ENCODE measurements at places on chromosomes 6 and 20. TPM values are rescaled to one million over a fixed set of nuclear protein-coding genes. Genes with fewer than 3 reads are reported as not detected.

SPTLC3 gene
- 3.2 TPM for polyA plus RNA-seq

ARFGAP1 gene
- 94.5 TPM for polyA plus RNA-seq

DNA sequence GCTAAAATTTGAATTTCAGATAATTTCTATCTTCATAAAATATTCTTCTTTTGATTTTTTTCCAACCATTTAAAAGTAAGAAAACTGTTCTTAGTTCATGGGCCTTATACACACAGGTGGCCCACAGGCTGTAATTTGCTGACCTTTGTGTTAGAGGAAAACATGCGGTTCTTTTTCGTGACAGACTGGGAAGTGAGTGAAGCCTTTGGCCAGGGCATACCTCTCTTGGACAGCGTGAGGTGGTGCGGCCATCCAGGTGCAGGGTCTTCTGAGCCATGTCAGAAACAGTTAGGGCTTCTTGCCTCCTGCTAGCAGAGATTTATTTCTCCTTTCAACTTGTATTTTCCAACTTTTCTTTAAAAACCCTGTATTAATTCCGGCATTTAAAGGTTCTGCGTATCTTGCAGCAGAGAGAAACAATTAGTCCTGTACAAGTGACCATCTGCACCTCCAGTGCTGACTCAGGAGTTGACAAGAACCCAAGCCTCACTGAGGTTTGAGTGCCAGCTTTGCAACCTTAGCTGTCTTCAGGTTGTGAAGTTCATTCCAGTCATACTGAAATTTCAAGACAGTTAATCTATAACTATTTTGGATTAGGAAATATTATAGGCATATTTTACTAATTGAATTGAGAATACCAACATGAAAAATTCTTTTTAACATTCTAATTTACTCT lies 177.8 kb downstream of the LY86 start:
- no peak for DNase-seq

LZTS3 gene
- polyA plus RNA-seq: 14.5 TPM

- DNase-seq: no peak
Measured at GRCh38 chr20:51162015-51162414, 139.1 kb upstream of the KCNG1 start.

BTN1A1 gene
- 0.35 TPM for polyA plus RNA-seq

DNA sequence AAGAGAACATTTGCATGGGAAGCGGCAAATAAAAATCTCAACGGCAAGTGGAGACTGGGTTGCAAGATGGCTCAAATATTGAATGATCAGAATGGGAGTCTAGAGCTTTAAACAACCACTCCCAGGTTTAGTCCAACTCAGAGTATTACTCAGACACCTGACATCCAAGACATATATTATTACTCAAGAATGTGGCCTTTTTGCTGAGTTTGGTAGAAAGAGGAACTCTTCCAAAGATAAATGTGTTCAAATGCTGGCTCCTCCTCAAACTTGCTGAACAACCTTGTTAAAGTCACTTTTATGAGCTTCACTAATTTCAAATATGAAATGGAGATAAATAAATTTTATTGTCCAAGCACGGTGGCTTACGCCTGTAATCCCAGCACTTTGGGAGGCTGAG lies 77.8 kb downstream of the ESR1 start:
- DNase-seq: no peak

DNA sequence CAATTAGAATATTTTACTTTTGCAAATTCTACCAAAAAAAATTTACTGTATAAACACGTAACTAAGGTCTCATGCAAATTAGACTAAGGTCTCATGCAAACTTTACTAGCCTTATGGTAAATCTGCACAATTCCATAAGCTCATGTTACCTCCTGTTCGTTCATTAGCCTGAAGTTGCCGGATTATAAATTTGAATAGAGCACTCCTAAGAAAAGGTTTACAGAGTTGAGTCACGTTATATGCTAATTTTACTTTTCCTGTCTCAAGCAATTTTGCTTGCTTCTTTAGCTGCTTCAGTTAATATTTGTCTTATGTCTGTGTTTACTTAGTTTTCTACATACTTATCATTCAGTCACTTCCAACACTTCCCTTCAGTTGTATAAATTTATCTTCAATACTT lies 1434.0 kb upstream of the EYS start:
- DNase-seq: no peak

GRCh38 chr6:36386495-36387439 lies 702 bp downstream of the ETV7 start:
- DNase-seq: no peak

DNA sequence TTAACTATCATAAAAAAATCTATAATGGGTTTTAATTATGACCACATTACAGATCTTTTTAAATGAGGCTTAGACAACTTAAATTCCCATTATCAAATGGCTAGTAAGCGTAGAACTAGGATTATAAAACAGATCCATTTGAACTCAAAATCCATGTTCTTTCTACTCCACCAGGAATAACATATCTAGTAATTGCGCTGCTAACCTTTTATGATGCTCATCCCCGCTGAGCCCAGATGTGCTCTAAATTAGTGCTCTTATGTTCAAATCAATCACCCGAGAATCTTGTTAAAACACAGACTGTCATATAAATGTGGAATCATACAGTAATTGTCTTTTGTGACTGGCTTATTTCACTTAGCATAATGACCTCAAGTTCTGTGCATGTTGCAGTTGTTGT lies 903.1 kb downstream of the PHF3 start:
- DNase-seq: no peak

DNA sequence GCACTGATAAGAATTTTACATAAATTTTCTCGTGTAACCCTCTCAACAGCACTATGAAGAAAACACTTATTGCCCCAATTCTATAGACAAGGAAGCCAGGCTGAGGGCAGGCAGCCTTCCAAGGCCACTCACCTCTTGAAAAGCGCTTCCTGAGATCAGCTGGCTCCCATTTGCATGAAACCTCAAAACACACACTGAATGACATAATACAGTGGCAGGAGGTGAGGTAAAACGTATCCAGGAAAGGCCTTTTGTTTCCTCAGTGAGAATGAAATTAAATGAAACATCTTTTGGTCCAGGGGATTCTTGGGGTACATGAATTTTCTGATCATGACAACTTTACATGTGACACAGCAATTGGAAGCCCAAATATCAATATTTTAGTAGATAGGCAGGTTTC lies 112.5 kb downstream of the WDR27 start:
- no peak for DNase-seq

DNA sequence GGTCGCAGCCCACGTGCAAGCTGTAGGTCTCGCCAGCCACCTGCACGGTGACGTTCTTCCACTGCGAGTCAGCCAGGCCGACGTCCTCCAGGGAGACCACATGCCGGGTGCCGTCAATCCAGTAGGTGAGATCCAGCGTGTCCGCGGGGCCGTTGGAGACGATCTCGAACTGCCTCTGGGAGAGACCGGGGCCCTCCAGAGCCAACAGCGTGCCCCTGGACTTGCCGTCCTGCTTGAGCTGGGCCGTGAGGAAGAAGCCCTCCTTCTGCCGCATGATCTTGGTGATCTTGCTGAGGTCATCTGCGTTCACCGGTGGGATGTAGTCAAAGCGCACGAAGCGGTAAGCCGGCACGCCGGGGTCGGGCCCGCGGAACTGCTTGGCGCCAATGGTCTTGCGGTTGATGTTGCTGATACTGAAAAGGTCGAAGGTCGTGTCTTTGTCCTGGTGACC lies 5.1 kb downstream of the THBS2 start:
- DNase-seq: no peak

GRCh38 chr20:57748601-57749130 lies 38.9 kb upstream of the PMEPA1 start:
- peak; percentile 61 for DNase-seq

MMP24 gene
- polyA plus RNA-seq: 3.4 TPM

DNA sequence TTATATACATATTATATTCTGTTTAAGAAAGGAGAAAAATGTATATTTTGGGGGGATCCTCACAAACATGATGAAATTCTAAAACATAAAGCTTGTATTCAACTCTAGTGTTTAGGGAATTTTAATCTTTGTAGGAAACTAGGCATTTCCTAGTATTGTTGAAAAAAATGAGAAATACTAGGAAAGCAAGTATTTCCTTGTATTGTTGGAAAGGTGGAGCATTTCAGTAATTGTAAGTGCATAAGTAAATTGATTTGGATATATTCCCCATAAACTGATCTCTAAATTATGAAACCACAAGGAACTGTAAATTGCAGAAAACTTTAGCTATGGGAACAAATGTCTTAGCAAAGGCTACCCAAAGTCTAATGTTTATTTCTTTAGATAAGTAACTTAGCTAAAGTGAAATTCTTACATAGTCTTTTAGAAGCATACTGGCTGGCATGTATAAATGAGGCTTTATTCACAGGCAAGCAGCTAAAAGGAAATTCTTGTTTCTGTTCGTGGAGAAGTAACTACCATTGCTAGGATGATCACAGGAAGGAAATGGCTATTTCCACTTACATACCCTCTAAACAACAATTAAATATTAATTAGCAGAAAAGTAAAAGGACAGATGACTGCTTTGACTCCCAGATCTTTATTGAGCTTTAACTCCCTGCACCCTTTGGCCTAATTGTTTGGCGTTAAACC lies 19.9 kb upstream of the NRN1 start:
- DNase-seq: no peak

- no peak for DNase-seq
Measured at GRCh38 chr20:31604567-31605030, 490 bp upstream of the ID1 start.

DNA sequence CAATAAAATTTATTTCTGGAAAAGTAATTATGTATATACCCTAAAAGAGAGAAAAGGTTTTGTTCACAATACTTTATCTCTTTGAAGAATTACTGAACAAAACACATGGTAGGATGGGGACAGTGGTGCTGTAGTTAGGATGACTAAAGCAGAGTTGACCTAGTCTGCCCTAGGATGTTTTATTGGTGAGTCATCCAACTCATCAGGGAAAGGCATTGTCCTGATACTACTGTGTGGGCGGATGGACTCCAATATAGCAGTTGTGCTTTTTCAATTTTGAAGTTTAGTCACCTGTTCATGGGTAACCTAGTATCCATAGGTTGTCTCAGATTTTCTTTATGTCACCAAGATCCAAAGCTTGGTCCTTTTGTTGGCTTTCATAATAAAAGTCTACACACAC lies 53.3 kb upstream of the EYS start:
- no peak for DNase-seq

- peak; percentile 46 for DNase-seq
Measured at GRCh38 chr6:157597461-157598312, 216.7 kb downstream of the ZDHHC14 start.

PDE7B gene
- 0.72 TPM for polyA plus RNA-seq

SYCP2 gene
- polyA plus RNA-seq: 0.07 TPM

ME1 gene
- 4.8 TPM for polyA plus RNA-seq

DNA sequence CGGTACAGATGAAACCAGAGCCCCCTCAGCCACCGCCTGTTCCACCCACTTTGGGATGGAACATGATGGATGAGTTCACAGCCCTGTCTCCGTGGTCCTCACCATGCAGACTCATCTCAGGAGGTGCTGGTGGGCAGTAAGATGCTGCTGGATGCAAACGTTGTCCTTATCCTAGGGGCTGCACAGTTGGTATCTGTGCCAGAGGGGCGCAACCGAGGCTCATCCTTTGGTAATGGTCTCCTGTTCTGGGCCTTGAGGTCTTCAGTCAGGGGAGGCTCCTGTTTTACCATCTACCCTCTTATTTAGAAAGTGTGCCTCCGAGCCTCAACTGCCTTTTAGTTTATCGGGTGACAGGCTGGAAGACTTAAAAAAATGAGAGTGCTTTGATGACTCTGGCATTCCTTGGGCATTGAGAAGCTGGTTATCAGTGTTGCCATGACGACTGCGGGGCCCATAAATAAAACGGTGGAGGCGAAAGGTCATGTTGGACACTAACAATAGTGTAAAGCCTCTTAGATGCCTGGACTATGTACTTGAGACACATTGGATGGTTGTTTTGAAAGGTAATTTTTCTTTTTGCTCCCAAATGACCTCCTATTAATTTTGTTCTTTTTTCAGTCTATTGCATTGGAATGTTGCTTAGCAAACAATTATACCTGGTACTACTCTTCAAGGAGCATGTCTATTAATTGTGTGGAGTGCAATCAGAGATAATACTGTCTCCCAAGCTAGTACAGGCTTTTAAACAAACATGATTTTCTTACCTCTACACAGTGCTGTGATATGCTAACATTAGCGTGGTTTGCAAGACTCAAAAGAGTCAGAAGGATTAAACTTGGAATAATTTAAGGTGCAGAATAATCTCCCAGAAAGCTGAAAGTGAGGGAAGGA lies 74.2 kb upstream of the DSP start:
- peak; percentile 96 for DNase-seq

DNA sequence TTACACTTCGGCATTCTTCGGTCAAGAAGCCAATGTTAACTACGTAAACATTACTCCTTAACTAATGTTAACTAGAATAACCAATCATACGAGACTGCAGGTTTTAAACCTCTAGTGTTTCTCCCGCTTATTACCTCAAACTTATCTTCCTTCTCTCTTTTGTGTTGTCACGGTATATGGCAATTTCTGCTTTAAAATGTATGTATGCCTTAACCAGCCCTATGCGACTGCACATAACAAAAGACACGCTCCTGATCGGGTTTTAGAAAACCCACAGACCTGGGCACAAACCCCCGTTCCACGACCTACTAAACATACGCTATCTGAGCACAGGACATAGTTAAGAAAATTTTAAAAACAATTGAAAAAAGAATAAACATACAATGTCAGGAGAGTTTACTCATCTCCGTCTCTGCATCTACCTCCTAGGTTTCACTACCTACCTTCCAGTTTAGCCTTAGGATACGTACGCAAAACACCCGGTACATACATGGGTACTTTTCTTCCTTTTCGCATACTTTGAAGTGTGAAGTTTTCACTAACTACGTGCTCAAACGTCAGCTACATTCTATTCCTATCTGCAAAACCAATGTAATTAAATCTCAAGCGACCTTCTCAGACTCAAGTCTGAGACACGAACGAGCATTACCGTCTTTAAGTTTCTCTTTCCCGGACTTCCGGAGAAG lies 1.1 kb downstream of the CD164 start:
- DNase-seq: peak; percentile 4

- no peak for DNase-seq
Measured at GRCh38 chr6:147716434-147716833, 207.9 kb downstream of the SAMD5 start.

GRCh38 chr6:39083231-39083634 lies 31.8 kb downstream of the SAYSD1 start:
- no peak for DNase-seq

GRCh38 chr20:23268792-23269354 lies 81.7 kb upstream of the NXT1 start:
- DNase-seq: no peak

- DNase-seq: no peak
Measured at GRCh38 chr6:45543298-45544235, 165.8 kb upstream of the SUPT3H start.

GRIK2 gene
- polyA plus RNA-seq: 0.45 TPM

- no peak for DNase-seq
Measured at GRCh38 chr6:1801401-1801800, 191.7 kb downstream of the FOXC1 start.

DNA sequence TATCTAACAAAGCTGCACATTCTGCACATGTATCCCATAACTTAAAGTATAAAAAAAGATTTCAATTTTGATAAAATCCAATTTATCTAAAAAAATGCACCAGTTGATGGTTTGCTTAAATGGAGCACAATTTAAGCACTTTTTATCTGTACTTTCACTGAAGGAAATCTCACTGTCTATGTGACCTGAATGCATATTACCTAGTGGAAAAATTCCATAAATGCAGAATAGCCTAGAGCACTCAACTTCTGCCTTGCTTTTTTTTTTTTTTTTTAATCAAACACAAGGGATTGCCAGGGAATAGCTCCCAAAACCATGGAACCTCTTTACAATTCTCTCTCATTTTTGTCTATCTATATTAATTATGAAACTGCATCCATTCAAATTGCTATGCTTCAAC lies 80.4 kb downstream of the RFPL4B start:
- DNase-seq: no peak

GRCh38 chr20:1939270-1939595 lies 44.0 kb downstream of the SIRPA start:
- DNase-seq: no peak
